Muscle of arm (tissue), 14 donors: ENCODE measurements at places on chromosomes 11 and 22.
A peak's percentile ranks its signal among the peaks of the same experiment; 100 is the strongest.

DNA sequence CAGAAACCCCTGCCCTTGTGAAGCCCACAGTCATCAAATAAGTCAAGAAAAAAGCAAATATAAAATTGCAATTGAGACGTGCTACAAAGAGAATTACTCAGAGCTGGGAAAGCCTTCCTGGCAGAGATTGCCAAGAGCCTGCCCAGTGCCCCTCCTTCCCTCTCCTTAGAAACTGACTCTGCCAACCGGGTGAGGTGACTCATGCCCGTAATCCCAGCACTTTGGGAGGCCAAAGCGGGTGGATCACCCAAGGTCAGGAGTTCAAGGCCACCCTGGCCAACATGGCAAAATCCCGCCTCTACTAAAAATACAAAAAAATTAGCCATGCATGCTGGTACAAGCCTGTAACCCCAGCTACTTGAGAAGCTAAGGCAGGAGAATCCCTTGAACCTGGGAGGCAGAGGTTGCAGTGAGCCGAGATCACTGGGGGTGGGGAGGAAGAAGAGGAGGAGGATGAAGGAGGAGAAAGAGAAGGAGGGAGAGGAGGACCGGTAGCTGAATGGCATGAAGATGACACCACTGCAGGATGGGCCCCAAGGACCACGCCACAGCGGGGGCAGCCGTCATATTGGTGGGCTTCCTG is 76.1 kb upstream of the RTL6 start:
- no peak for DNase-seq

DNA sequence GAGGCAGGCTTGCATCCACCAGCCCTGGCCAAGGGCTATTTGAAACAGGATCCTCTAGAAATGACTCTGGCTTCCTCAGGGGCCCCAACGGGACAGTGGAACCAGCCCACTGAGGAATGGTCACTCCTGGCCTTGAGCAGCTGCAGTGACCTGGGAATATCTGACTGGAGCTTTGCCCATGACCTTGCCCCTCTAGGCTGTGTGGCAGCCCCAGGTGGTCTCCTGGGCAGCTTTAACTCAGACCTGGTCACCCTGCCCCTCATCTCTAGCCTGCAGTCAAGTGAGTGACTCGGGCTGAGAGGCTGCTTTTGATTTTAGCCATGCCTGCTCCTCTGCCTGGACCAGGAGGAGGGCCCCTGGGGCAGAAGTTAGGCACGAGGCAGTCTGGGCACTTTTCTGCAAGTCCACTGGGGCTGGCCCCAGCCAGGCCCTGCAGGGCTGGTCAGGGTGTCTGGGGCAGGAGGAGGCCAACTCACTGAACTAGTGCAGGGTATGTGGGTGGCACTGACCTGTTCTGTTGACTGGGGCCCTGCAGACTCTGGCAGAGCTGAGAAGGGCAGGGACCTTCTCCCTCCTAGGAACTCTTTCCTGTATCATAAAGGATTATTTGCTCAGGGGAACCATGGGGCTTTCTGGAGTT is 13.3 kb downstream of the IL10RA start:
- DNase-seq = no peak

DNA sequence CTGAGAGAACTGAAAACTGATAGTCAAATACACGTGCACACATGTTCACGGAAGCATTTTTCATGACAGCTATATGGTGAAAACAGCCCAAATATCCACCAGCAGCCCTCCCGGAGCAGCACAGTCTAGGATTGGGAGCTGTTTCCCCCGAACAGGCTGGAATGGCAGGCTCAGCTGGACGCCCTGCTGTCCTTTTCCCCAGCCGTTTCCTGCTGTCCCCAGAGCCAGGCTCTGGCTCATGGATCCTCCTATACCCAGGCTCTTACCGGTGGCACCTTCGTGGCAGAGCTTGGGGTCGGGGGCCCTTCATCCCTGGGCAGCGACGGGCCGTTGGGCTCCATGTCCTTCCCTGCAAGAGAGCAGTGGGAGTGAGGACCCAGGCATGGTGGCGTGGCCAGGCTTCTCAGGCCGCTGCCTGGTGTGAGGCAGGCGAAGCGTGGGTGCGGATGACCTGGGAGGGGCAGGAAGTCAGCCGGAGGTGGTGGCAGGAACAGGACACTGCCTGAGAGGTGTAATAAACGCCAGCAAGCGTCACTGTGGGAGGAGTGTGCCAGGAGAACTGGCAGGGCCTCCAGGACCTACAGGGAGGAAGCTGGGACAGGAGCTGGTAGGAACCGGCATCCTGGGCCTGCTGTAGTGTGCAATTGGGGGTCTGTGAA is 38.8 kb downstream of the OSBPL5 start:
- DNase-seq = no peak

GRCh38 chr11:123729602-123730001 is 11.9 kb downstream of the ZNF202 start:
- no peak for DNase-seq

DNA sequence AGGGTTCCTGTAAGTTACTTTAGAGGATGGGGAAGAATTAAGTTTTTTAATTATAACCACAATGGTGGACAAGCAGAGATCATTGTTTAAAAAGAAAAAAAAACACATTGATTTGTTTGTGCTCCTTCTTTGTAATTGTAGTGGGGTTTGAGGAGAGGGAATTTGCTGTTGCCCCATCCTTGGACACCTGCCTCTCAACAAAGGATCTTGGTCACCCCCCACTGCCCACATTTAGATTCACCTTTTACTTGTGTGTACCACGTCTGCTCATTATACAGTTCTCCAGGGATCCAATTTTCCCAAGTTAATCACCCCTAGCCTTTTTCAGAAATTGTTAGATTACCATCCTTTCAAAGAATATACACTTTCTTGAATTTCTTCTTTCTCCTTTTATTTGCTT is 53.0 kb downstream of the DNAJC24 start:
- no peak for DNase-seq

DNA sequence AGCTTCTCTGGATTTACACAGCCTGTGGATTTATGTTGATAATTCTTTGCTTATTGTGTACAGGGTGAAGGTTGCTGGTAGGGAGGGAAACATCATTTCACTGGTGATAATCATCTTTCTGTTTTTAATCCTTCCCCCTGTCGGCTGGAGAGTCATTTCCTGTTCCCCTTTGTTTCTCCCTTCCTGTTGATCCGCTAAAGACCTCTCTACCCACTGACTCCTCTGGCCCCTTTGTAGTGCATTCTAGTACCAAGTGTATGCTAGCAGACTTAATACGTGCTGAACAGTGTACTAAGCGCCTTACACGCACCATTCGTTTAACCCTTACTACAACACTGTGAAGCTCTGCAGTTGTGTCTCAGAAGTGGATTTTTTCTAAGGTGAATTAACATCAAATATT is 19.0 kb upstream of the OR9Q1 start:
- no peak for DNase-seq

DNA sequence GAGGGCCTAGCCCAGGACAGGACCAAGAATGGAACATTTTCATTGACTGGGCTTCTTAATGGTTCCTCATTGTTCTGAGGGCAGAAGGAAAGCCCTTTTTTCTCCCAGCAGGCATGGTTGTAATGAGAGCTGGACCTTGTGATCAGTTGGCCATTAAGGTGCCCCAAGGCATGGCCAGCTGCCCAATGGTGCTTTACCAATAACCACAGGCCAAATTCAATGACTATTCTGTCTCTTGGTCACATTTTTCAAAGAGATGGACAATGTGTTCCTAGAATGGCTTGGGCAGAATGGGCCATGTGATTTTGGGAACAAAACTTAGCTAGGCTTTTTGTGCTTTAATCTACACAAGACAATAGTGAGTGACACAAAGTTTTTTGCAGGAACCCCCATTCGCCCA is 7.3 kb downstream of the NAV2 start:
- no peak for DNase-seq

GRCh38 chr22:48772286-48772907 is 1055.3 kb downstream of the BRD1 start:
- no peak for DNase-seq

DNA sequence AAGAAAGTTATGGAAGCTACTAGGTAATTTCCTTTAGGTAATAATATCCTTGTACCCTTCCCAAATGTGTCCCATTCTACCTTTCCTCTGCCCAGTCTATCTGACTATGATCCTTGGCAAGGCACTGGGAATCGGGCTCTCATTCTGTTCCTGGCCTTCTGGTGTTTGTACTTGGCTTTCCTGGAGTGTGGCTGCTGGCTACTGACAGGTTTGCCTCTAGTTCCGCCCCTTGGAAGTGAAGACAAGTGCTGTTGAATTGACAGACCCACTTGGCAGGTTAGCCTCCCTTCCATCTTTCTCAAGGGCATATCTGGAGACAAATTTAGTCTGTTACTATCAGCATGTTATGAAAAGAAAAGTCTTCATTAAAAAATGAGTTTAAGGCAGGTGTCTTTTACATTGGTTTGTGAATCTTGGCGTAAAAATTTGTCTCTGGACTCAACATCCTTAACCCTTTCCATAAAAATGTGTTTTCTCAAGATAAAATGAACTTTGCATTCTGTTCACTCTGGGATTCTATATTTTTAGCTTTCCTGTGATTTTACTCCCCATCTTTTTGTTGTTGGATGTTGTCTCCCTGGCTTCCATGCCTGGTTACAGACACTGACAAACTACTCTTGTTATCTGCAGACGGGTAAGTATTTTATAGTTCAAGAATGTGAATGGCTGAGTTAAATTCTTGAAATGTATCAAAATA is 287.4 kb upstream of the PDGFD start:
- peak; percentile 50 for DNase-seq

GRCh38 chr11:130904380-130904779 is 11.9 kb downstream of the SNX19 start:
- no peak for DNase-seq

GRCh38 chr11:32436751-32437494 is 1.6 kb upstream of the WT1 start:
- DNase-seq = no peak

GRCh38 chr11:96279018-96279895 is 63.7 kb downstream of the MAML2 start:
- DNase-seq = no peak

- DNase-seq = no peak
Observed at GRCh38 chr11:119513131-119513805, 90.3 kb upstream of the THY1 start.

GRCh38 chr22:28017859-28018258 is 98.8 kb upstream of the PITPNB start:
- no peak for DNase-seq

DNA sequence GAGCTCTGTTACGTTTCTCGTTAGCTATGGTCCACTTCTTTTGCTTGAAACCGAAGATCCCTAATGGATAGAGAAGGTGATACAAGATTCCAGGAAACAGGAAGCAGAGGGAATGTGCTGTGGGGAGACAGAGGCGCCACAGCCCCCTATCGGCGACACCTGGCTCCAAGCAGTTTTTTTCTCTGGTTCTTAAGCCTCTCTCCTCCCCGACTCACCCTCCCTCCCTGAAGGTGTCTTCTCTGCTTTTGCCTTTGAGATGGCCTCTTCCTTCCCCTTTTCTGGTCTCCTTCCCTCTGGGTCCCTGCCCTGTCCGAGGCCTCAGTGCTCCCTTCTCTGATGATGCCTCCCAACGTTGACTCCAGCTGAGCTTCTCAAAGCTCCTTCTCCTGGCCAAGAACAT is 14.2 kb upstream of the APOBEC3A start:
- no peak for DNase-seq

DNA sequence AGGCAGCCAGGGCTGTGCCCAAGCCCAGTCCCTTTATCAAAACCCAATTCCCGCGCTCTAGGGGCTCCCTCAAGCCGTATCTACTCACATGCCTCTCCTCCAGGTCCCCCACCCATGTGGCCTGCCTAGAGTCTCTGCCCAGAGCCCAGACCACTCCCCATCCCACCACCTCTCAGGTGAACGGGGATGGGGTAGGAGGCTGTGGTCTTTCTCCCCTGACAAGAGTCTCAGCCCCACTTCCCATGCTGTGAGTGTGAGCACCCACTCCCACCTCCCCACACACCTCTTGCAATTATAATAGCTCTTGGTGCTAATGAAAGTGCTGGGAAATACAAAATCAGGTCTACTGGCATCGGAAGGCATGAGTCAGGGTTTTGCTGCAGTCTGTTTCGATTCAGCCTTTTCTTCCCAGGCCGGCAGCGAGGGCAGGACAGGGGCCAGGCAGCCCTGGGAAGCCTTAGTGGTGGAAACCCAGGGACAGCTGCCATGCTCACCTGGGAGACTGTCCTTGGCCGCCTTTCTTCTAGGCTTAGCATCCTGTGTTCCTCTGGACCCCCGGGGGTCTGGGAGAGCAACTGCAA is 16.7 kb upstream of the TMPRSS4 start:
- DNase-seq = no peak

DNA sequence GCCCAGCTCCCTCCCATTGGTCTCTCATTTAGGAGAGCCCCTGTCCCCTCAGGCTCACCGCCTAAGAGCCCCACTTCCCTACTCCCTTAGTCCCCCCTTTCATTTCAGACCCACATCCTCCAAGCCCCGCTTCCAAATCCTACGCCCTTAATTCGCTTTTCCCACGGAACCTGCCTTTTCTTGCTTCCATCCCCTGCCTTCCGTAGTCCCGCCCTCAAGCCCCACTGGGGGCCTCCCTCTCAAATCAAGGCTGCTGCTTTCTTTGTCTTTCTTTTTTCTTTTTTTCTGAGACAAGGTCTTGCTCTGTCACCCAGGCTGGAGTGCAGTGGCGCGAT is 396 bp downstream of the CCDC157 start:
- no peak for DNase-seq

DNA sequence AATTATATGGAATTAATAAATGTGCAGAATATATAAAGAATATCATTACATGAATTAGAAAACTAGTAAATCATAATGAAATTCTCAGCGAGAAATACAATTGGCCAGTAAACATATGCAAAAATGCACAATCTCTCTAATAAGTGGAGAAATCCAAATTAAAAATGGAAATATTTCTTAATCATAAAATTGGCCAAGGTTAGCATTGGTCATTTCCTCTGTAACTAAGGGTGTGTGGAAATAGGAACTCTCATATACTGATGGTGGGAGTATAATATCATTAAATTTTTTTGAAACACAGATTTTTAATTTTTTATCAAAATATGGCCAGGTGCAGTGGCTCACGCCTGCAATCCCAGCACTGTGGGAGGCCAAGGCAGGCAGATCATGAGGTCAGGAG is 7.6 kb upstream of the ZNF74 start:
- no peak for DNase-seq

DNA sequence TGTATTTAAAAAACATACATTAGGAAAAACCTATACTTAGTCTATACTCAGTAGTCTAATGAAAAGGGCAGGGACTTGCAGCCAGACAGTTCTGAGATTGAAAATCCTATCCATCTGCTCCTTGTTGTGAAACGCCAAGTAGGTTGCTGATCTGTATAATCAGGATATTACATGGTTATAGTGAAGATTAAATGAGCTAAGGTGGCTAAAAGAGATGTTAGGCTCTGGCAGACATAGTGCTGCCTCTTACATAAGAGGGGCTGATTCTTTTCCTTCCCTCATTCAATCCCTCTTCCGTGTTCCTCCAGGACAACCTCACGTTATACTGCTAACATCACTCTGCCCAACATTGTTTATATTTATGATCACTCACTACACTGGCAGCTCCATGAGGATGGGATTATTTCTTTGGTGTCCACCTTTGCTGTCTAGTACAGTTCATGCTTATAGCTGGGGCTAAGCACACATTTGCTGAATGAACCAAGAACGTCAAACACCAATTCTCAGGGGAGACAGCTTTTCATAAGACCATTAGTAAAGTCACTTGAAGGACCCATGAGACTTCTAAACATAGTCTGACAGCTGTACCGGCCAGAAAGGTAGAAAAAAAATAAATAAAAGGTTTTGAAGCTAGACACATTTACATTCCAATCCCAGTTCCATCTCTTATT is 46.3 kb downstream of the GAB2 start:
- no peak for DNase-seq
